ENCODE measurements at places on chromosomes 4 and X. TPM values are rescaled to one million over a fixed set of nuclear protein-coding genes. Genes with fewer than 3 reads are reported as not detected.
A peak's percentile ranks its signal among the peaks of the same experiment; 100 is the strongest.

Gene RHOXF2
- total RNA-seq: not detected

- no peak for DNase-seq
These were observed 203.7 kb downstream of the BMPR1B start for GRCh38 chr4:94961420-94961819.

Gene ERVMER34-1
- total RNA-seq: not detected

DNA sequence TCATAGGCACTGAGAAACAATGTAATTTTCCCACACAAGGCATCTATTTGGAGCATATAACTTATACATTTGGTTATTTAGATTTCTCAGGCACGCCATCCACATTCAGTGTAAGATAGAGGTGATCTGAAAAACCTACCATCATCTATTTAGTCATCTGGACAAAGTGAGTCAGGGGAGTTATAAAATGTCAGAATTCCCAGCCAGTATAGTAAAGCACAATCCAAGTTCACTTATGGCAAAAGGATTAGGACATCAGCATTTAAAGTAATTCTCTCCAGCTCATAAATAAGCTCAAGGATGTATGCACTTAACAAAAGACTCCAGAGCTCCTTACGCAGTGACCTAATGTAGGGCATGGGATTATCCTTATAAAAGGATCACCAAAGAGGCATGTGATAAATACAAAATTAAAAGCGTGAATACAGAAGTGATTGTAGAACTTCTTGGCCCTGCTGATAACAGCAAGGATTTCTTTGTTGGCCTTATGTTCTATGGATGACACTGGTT lies 65.3 kb upstream of the DCLK2 start:
- no peak for DNase-seq

DNA sequence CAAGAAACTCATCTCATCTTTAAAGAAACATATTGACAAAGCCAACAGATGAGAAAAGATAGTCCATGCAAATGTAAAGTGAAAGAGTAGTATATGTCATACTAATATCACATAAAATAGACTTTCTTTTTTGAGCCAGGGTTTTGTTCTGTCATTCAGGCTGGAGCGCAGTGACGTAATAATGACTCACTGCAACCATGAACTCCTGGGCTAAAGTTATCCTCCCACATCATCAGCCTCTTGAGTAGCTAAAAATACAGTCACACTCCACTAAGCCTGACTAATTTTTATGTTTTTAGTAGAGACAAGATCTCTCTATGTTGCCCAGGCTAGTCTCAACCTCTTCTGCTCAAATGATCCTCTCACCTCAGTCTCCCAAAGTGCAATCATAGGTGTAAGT lies 51.8 kb upstream of the TRAM1L1 start:
- DNase-seq: no peak

- DNase-seq: peak; percentile 56
These were observed 13.1 kb upstream of the ACOT9 start for GRCh38 chrX:23756165-23756564.

DNA sequence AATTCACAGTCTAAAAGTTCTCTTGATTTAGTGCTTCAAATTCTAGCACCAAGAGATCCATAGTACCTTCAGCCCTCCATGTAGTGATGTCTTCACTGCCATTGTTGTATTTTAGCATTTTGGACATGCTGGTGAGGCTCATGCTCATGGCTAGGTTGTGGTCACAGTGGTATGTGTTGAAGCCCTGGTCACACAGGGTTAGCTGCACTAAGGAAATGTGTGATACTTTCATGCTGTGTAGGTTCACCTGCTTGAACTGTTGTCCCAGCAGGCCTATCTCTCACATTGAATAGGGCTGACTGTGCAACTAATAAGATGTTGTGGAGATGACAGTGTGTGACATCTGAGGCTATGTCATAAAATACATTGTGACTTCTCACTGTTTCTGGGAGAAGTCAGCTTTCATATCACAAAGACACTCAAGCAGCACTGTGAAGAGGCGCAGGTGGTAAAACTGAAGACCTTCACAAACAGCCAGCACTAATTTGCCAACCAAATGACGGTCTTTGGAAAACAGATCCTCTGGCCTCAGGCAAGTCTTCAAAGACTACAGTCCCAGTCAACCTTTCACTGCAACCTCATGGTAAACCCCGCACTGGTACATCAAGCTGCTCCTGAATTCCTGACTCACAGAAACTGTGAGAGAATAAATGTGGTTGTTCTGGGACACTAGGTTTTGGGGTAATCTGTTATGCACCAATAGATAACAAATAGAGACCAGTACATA lies 17.4 kb upstream of the ADH4 start:
- no peak for DNase-seq

- no peak for DNase-seq
These were observed 24.2 kb upstream of the CSF2RA start for GRCh38 chrX:1244164-1245076.

Gene SOWAHB
- total RNA-seq: 0.09 TPM

- no peak for DNase-seq
These were observed 376.2 kb downstream of the PCDH18 start for GRCh38 chr4:137156054-137156453.

Gene FAM236D
- total RNA-seq: not detected

DNA sequence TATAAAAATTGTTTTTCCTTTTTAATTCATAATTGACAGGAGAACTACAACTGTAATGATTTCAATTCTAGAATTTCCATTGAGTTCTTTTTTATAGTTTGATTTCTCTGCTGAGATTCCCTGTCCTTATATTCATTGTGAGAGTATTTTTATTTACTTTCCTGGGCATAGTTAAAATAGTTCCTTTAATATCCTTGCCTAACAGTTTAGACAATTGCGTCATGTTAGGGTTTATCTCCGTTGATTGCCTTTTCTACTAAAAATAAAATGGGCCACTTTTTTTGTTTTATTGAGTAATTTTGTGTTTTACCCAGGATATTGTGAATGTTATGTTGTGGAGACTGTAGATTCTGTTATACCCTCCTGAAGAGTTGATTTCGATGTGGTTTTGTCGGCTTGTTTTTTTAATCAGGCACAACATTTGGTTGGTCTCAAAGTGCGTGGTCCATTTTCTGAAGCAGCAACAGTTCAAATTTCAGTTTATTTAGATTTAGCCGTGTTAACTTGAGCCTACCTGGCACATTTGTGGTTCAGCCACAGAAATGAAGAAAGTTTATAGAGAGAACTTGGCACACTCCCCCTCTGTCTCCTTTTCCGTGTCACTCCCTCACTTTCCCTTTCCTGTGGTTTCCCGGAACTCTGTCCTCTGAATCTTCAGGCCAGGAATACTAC lies 16.0 kb upstream of the PRRG1 start:
- no peak for DNase-seq

Gene ZAR1
- not detected for total RNA-seq

DNA sequence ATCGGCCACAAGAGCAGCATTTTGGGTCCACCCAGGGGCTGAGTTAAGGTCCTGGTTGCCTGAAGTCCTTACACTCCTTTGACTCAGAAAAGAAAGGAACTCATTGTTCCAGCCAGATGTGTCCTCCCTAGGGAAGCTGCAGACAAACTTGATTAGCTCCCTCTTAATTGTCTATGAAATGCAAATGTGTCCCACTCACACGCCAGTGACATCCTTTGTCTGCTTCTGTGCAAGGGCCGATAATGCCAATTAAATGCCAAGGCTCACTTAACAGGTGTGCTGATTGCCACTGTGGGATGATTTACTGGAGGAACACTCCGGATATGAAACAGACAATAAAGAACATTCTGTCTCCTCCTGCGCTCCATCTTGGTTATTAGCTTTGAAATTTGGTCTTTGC lies 332.9 kb upstream of the CPEB2 start:
- no peak for DNase-seq

GRCh38 chrX:12137951-12138360 lies 317 bp upstream of the FRMPD4 start:
- DNase-seq: no peak

Gene CSN2
- not detected for total RNA-seq

Gene DUSP21
- total RNA-seq: not detected

DNA sequence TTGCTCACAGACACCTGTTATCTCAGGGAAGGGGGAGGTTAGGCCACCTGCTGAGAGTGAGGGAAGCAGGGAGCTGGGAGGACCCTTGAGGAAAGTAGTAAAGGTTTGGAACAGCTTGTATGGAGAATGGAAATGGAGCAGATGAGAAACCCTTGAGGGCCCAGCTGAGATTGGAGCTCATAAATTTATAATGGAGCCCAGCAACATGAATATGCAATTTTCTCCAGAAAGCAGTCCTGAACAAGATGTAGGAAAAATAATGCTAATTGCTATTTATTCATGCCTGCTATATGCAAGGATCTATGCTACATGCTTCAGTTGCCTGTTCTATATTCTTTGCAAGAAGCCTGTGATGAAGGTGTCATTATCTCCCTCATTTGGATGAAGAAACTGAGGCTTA lies 67.5 kb upstream of the LEF1 start:
- no peak for DNase-seq

- DNase-seq: no peak
These were observed 387.3 kb downstream of the SPRY1 start for GRCh38 chr4:123783921-123784320.

DNA sequence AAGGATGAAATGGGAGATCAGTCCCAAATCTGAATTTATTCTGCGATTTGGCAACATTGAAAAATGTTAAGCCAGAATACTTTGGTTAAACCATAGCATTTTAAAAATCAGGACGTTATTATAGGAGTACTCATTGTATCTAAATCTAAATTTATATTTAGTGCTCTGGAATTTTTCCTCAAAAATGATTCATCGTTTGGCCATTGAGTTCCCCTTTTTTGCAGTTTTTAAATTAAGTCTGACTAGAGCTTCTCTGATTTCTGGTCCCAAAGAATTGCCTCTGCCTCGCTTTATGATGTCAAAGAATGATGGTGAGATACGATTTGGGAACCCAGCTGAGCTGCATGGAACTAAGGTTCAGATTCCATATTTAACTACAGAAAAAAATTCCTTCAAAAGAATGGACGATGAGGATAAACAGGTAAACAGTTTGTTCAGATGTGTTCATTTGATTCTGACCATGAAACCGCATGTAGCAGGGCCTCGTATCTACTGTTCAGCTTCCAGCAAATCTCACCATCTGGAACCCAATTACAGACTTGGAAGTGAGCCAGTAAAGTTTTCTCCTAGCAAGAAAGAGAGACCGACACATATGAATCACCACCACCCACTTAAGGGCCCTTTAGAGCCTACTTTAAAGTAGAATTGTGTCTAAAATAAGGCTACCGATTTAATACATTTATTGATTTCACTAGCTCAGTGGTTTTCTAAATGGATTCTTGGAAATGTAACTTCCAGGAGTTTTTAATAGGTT lies 75.6 kb downstream of the REPS2 start:
- DNase-seq: no peak

- no peak for DNase-seq
These were observed 21.7 kb downstream of the RBPJ start for GRCh38 chr4:26342328-26343037.

- DNase-seq: no peak
These were observed 1.5 kb upstream of the PAPSS1 start for GRCh38 chr4:107721436-107722100.

Gene DEFB131A
- not detected for total RNA-seq

DNA sequence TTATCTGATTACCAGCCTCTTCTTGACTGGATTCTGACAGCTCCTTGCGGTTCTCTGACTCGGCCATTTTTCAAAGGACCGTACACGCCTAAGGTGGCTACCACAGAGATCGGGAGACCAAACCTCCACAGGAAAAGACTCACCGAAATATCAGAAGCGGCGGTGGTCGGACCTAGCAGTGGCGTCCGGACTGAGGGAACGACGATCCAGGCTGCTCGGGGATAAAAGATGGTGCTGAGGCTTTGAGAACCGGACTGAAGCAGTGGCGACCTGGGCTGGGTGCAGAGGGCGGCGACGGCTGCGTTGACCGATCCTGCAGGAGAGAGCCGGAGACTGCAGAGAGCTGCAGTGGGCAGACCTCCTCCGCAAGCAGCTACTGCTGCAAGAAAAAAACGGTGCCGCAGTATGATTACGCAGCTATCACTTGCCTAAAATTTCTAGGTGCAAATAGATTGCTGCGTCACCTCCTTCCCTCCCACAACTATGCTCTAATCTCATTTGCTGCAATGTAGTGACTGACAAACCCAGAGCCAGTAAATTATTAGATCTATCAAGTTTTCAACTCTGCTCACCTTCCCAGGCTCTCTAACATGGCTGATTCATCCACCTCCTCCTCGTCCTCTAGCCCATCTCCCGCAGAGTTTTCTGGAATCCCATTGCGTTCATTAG lies at the start of gene NAP1L2:
TSS of gene NAP1L2 (minus strand) at position 426 of the 669 bp plus-strand sequence. CDS start at position 67, 359 bp downstream.
- DNase-seq: peak; percentile 17

DNA sequence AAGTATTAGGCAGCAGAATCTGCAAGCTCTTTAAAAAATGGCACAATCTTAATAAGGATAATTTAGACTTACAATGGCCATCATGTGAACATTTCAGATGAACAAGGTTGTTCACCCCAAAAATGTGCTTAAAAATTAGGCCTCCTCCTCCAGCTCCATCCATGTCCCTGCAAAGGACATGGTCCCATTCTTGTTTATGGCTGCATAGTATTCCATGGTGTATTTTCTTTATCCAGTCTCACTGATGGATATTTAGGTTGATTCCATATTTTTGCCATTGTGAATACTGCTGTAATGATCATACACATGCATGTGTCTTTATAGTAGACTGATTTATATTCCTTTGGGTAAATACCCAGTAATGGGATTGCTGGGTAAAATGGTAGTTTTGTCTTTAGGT lies 29.1 kb upstream of the MAGEA8 start:
- DNase-seq: no peak

DNA sequence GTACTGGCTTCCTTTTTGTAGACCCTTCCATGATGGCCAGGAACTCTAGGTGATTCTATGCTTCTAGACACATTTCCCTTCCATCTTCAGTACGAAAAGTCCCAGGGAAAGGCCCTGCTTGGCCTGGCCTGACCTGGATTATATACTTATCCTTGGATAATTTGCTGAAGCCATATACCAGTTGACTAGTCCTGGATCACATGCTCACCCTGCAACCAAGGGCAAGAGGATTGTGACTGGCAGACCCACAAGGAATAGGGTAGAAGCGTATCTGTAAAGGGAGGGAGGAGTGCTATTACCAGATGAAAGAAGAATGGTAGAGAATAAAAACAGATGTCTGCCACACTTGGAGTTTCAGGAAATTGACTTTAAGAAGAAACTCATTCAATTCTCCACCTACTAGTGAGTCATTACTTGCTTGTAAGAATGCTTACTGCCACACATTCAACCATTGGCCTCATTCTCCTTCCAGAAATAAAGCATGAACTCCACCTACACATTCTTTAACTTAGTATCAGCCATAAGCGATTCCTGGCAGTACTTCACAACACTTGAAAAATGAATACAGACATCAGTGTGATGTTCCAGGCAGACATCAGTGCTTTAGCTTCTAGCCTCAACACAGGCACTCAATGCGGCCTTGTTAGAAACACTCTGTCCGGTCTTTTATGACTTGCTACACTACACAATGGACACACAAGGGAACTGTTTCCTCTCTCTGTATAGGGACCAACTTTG lies 141.8 kb downstream of the CBR4 start:
- no peak for DNase-seq

DNA sequence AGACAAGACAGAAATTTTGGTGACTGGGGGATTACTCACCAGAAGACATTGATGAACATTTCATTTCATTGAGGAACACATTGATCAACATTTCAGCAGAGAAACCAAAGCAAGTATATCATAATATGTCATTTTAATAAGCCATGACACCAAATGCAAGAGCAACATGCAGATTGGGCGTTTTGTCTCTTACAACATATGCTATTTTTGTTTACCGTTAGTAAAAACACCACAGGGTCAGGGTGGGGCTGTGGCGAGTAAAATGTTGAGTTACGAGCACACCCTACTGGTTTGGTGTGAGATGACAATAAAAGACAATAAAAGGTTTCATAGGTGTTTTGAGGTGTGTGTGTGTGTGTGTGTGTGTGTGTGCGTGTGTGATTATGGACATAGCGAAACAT lies 294.5 kb downstream of the PDGFC start:
- no peak for DNase-seq

Measured in psoas muscle (tissue), 8 donors.